ENCODE measurements at places on chromosomes 5 and 9.

DNA sequence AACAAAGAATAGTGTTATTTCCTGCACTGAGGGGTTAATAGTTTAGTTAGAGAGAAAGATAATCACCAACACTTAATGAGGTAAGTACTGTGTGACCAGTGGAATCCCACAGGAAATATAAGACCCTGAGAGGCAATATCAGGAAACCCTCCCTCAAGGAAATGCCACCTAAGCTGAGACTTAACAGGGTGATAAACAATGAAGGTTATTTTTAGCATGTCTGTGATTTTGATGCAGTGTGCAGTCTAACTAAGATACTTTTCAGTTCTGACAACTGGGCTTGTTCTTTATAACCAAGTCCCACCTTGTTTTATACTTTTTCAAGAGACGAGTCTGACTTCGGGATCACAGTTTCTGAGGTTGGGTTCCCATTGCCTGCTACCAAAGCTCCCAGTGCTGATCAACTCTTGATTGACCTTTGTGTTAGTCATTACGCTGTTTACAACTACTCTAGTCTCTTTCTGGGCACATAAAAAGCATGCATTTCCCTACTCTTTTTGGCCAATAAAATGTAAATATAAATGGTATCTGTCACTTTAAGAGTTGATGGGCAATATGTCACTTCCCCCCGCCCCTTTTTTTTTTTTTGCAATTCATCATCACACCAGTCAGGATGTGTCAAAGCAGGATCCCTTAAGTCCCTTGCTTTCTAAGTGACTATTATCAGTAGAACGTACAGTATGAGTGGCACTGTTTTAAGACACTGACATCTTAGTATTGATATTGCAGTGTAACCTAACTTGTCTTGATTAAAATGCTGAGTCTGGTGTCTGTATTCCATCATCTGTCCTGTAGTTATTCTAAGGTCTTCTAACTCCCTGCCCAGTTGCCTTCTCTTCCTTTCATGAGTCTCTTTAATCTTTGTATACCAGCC lies 31.4 kb downstream of the C6 start:
- no peak for DNase-seq

DNA sequence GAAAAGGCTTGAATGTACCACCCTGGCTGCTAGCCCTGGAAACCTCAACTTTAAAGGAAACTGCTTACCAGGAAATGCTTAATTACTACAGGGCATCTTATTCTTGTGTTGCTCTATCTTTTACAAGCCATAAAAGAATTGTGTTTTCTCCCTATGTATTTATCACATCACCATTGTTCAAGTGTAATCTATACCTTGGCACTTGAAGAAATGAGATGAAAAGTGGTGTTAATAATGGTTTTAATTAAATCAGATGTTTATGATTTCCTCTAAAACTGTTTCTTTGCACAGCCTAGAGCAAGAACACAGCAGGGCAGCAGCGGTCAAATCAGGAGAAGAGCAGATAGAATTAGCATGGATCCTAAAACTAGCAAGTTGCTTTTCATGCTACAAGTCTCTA lies 131.8 kb upstream of the RGMB start:
- no peak for DNase-seq

DNA sequence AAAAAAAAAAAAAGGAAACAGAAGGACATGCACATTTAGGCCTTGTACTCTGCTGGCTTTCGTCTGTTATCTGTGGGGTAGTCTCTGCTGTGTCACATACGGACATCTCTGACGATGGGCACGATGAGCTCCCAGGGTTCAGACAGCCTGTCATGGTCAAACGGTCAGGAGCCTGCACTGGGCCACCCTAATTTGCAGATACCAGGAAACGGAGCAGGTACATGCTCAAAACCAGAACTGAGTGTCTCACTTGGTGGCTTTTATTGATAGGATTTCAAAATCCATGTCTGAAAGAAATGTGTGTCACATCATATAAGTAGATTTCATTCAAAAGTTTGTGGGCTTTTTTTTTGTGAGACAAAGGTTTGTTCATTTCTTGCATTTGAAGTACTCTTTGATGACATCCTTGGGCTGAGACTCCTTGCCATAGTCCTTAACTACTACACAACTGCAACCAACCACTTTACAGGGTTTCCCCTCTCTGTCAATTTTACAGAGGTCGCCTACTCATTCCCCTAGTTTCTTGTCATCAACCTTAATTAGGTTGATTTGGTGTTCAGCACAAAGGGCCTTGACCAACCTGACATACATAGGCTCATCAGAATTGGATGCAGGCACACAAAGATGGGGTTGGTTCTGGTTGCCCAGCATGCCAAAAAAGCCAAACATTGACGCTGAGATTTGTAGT lies 9.0 kb downstream of the CKMT2 start:
- DNase-seq = no peak

GRCh38 chr9:112380102-112380824 lies at the start of gene HSDL2:
TSS of gene HSDL2 (plus strand) at chr9:112380108. CDS start at chr9:112380164, 56 bp downstream.
- DNase-seq = no peak

DNA sequence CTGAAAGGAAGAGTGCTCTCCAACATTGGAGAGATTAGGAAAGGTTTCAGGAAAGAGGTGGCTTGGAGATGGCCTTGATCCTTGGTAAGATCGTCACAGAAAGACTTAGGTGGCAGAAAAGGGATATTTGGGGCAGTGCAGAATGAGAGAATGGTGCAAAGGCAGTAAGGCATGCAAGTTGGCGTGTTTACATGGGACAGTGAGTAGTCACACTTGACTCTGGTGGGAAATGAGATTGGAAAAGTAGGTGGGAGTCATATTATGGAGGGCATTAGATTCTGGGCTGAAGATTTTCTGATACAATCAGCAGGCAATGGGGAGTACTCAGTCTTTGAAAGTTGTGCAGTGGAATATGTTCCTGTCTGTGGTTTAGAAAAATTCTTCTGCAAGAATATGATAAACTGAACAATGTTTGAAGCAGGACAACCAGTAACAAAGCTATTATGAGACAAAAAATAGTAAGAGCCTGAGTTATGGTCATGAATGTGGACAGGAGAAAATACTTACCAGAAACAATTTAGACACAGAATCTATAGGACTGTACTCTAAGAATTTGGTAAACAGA lies 76.2 kb upstream of the ANKRD55 start:
- no peak for DNase-seq
